Osteocyte (in vitro differentiated cells): ENCODE measurements at places on chromosomes 16 and 17. TPM values are rescaled to one million over a fixed set of nuclear protein-coding genes. Genes with fewer than 3 reads are reported as not detected.

The LGALS9B gene
- not detected in 2 replicates for total RNA-seq

The NUDT21 gene
- total RNA-seq: 103 and 105 TPM in 2 replicates

The KRT27 gene
- not detected in 2 replicates for total RNA-seq

The SPHK1 gene
- total RNA-seq: 15.2 TPM in 2 replicates

The ASB16 gene
- not detected in 2 replicates for total RNA-seq

The KCNJ16 gene
- total RNA-seq: not detected in 2 replicates

The PRSS53 gene
- 2.8 and 3.2 TPM in 2 replicates for total RNA-seq

The SHISA6 gene
- 0.05 TPM in 1 of 2 replicates, not detected in the other for total RNA-seq

The RMI2 gene
- 4.1 and 5.1 TPM in 2 replicates for total RNA-seq

The HS3ST3B1 gene
- total RNA-seq: 76.9 and 77.0 TPM in 2 replicates
